Right renal pelvis (tissue), 4 donors: ENCODE measurements at places on chromosomes 16 and 17.

DNA sequence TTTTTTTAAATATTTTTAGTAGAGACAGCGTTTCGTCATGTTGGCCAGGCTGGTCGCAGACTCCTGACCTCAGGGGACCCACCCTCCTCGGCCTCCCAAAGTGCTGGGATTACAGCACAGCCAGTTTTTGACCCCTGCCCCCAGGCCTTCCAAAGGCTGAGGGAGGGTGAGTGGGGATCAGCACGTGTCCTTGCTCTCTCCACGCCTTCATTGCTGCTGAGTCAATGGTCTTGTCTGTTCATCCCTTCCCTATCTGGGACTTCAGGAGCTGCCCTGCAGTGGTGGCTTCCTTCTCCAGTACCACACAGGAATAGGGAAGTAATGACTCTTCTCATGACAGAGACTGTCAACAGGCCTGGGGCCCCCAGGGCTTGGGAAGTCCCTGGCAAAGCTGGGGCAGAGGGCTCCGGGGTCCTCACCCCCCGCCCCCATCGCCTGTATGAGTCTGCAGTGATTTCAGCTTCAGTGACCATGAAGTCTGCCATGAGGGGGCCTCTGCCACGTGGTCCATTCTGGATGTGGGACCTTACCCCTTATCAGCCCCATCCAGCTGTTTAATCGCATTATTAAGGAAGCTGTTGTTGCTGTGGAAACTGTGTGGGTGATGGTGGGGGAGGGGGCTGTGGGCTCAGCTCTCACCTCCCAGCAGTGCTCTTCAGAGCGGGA, 6.1 kb downstream of the ABCC3 start:
- no peak for DNase-seq

GRCh38 chr16:79128706-79129105, 471.8 kb downstream of the MAF start:
- DNase-seq: no peak

- no peak for DNase-seq
Observed at GRCh38 chr16:11155284-11155806, 100.7 kb downstream of the SOCS1 start.

GRCh38 chr17:40284085-40284713, 3.5 kb upstream of the CDC6 start:
- DNase-seq: no peak
